ENCODE measurements at places on chromosomes 11 and 22.

DNA sequence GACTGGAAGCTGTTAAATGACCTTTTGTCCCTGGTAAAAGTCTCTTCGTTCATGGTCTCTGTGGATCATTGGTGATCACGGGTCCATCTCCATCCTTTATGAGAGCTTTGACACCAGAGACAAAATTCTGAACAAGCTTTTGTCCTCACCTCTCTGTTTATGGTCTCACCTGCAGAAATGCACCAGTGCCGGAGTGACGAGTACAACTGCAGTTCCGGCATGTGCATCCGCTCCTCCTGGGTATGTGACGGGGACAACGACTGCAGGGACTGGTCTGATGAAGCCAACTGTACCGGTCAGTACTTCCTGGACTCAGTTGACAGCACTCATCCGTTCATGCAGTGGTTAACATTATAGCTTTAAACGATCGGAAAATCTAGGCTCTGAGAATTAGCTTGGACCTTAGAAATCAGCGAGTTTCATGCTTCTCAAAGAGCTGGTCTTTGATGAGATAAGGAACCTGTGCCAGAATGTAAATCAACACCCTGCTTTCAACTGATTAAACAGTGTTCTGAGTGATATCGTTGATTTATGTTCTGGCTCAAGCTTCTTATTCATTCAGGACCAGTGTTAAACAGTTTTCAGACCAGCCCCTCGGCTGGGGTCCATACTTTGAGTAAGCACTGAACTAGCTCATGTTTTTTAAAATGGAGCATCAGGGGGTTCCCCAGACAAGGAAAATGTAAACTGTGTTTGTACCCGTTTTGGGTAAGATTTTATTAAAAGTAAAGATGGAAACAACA, 124.5 kb upstream of the SORL1-AS1 start:
- no peak for DNase-seq

GRCh38 chr11:326592-326841, 5.9 kb upstream of the IFITM3 start:
- no peak for DNase-seq

- peak; percentile 90 for DNase-seq
Measured at GRCh38 chr22:40818747-40819598, at the start of gene SLC25A17. TSS of gene SLC25A17 (minus strand) at chr22:40819346. CDS start at chr22:40819248, 98 bp downstream.

DNA sequence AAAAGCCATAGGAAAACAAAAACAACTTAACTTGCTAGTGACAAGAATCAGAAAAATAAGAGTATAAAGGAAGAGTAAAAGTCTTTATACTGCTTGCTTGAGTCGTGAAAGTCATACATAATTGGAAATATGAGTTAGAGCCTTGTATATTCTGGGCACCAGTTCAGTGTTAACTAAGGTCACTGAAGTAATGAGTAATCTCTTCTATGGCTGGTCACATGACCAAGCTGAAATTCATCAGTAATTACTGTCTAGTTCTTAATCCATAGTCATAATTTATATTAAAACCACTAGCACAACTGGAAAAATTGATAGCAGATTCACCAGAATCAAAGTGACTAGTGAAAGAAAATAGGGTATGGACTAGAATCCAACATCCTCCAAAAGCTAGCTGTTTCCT, 84.4 kb upstream of the SLC5A12 start:
- no peak for DNase-seq

DNA sequence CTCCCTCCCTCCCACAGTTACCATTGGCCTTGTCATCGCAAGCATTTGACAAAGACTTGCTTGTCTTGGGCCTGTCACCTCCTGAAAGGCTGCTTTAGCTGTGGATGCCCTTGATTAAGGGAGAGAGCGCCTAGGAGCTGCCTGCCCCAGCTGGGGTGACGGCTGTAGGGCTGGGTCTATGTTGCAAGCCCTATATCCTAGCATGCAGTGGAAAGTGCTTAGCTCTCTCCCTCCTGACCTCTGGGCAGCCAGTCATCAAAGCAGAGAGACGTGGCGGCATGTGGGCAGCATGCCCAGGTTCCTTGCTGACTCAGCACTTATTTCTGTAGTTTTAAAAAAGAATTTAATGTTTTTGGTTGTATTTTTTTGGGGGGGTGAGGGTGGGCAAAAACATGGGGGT, 75.9 kb downstream of the BARX2 start:
- DNase-seq: no peak

DNA sequence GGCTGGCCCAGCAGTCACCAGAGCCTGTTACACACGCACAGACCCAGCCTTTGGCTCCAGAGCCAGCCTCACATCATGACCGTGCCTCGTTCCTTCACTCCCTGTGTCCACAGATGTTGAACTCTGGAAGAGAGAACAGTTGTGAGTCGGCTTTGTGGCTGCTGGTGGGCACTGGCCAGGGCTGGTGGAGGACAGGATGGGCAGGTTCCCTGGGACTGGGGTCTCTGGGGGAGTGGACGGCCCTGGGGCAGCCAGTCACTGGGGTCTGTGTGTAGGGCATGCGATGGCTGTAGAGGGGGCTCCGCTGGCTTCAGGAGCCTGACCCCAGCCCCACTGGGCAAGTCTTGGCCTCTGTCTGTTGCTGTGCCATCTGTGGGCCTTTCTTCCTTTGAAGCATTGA, 1070.1 kb downstream of the BRD1 start:
- no peak for DNase-seq

DNA sequence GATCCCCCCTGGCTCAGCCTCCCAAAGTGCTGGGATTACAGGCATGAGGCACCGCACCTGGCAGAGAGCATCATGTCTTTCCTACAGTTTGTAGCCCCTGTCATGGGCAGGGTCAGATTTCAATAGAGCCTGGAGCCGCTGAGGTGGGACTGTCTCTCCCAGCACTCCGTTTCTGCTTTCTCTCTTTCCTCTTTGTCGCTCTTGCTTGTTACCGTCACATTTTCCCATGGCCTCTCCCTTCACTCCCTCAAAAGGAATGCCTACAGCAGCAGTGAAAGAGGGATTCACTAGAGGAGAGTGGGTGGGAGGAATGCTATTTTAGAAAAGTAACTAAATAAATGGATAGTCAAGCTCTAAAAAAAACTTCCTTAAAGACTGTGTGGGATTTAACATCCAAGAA, 136.7 kb upstream of the TTC12 start:
- DNase-seq: no peak

GRCh38 chr11:45805305-45806071, 539 bp downstream of the SLC35C1 start:
- peak; percentile 44 for DNase-seq

DNA sequence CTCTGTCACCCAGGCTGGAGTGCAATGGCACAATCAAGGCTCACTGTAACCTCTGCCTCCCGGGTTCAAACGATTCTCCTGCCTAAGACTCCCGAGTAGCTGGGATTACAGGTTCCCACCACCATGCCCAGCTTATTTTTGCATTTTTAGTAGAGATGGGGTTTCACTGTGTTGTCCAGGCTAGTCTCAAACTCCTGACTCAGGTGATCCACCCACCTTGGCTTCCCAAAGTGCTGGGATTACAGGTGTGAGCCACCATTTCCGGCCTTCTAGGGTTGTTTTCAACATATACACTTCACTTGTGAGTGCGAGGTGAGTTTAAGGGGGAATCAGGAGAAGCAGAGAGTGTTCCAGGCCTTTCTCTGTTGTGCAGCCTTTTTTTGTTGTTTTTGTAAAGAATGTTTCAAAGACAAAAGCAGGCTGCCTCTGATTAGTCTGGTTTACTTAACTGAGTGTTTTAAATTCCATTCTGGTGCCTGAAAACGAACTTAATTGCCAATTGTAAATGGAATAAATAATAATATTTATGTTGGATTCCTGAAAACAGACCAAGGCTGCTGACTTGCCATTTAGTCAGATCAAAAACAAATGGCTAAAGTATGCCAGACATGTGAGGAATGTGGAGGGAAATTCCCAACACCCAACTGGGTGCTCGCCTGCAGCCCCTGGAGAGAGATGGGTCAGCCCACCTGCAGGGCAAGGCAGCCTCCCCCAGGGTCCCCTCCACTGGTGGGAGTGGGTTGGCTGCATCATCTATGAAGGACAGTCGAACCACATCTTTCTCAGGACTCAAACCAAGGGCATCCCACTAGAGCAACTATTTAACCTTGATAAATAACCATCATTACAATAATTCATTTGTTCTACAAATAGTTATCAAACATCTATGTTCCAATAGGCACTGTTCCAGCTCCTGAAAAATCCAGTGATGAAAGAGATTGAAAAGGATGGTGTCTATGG, 4.6 kb upstream of the RANGAP1 start:
- no peak for DNase-seq

All from suppressor macrophage treated with lipopolysaccharide for 4 hours (primary cell).